ENCODE measurements at places on chromosomes 6 and 20. TPM values are rescaled to one million over a fixed set of nuclear protein-coding genes. Genes with fewer than 3 reads are reported as not detected.
A peak's percentile ranks its signal among the peaks of the same experiment; 100 is the strongest.

- no peak for DNase-seq
Observed at GRCh38 chr6:113103634-113104361, 753.3 kb upstream of the MARCKS start.

DNA sequence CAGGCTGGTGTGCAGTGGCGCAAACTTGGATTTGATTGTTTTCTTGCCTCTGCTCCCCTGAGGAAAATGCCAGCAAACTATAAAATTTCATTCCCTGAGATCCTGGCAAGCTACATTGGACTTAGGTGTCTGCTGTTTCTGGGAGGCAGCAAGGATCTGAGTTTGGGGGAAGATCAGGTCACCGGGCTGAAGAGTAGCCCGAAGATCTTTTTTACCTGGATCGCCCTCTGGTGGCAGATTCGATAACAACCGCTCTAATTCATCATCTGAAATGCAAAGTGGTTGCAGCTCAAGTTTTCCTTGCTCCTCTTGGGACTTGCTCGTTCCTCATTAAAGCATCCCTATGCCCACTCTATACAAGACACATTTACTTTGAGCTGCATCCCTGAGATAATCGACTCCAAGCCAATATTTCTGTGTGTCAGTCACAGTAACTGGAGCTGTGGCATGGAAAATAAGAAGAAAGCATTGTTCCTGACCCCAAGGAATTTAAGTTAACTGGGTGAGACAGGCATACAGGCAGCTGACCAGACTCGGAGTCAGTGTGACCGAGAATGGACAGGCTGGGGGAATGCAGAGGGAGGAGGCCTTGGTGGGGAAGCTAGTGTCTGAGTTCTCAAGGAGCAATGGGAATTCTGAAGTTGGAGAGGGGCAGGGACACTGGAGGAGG, 131.8 kb upstream of the PROKR2 start:
- DNase-seq: peak; percentile 70

- no peak for DNase-seq
Observed at GRCh38 chr20:60202046-60202445, 243.8 kb downstream of the CDH26 start.

DNA sequence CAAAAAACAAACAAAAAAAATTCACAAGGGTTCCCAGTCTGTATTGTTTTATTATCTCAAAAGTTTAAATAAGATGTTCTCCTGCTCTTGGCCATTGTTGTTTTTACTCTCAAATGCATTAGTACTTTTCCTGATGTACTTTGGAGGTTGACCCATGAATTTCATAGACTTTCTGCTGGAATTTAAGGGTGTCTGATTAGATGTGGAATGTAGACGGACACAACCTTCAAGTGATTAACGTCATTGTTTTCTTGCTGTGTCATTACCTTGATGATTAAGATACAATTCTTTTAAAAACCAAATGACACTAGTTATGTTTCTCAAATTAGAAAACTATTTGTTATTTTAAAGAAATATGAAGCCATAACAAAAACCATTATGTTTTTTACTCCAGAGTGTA, 421.4 kb upstream of the RUNX2 start:
- no peak for DNase-seq

DNA sequence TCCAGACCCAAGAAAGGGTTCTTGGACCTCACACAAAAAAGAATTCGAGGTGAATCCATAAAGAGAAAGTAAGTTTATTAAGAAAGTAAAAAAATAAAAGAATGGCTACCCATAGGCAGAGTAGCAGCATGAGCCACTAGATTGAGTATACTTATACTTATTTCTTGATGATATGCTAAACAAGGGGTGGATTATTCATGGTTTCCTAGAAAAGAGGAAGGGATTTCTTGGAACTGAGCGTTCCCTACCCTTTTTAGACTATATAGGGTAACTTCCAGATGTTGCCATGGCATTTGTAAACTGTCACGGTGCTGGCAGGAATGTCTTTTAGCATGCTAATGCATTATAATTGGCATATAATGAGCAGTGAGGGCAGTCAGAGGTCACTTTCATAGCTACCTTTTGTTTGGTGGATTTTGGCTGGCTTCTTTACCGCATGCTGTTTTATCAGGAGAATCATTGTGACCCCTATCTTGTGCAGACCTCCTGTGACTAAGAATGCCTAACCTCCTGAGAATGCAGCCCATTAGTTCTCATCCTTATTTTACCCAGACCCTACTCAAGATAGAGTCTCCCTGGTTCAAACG, 44.3 kb downstream of the TENT5A start:
- DNase-seq: no peak

- no peak for DNase-seq
Observed at GRCh38 chr6:17741507-17741906, 34.8 kb upstream of the NUP153 start.

GRCh38 chr6:52104979-52105378, 17.6 kb upstream of the PKHD1 start:
- DNase-seq: no peak

Gene FNDC1
- polyA plus RNA-seq: 0.01 TPM

Gene MUC21
- not detected for polyA plus RNA-seq

Gene SLC2A10
- polyA plus RNA-seq: not detected

Gene CDC25B
- polyA plus RNA-seq: 140 TPM

Gene CCND3
- polyA plus RNA-seq: 213 TPM

Gene ANKRD60
- polyA plus RNA-seq: not detected

Gene HIVEP2
- polyA plus RNA-seq: 1.8 TPM

Gene TINAG
- 0.16 TPM for polyA plus RNA-seq

Gene SLC17A2
- not detected for polyA plus RNA-seq
